ENCODE measurements at places on chromosomes 7 and 10. TPM values are rescaled to one million over a fixed set of nuclear protein-coding genes. Genes with fewer than 3 reads are reported as not detected.

Gene BLNK
- total RNA-seq: 5.9 TPM

Gene MRC1
- total RNA-seq: 4.8 TPM

Gene ANXA11
- 103 TPM for total RNA-seq

Gene ACSM6
- 4.7 TPM for total RNA-seq

Gene TCAF2
- total RNA-seq: 3.0 TPM

Gene GIMAP2
- 2.0 TPM for total RNA-seq

Gene NKX1-2
- 0.89 TPM for total RNA-seq

GRCh38 chr7:11604505-11604904 is 227.5 kb downstream of the THSD7A start:
- H3K27me3 ChIP-seq: no peaks in the 10 kb centered on the region
- H3K4me3 ChIP-seq: no peak overlapping the region
- no peak for DNase-seq
- H3K36me3 ChIP-seq: no peaks in the 10 kb centered on the region

DNA sequence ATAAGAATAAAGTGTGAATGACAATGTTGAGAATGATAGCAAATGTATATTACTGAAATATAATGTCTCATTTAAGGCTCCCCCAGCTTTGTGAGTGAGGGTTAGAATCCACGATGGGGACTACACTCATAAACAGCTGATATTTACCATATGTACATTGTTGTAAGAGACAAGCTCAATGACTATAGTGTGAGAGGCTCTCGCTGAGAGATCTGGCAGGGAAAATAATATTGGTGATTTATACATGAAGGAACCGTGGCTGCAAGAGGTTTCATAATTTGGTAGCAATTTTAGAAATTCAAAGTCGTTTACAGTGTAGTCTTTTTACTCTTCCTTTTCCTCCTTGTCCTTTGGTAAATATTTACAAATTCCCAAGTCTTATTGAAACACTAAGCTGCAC is 342.2 kb upstream of the AKR1E2 start:
- H3K4me1 ChIP-seq: no peaks in the 10 kb centered on the region
- H3K27ac ChIP-seq: no peak overlapping the region
- no peak for DNase-seq
- no peak overlapping the region for H3K4me3 ChIP-seq

- DNase-seq: no peak
- no peak overlapping the region for H3K4me3 ChIP-seq
- no peaks in the 10 kb centered on the region for H3K36me3 ChIP-seq
- H3K27me3 ChIP-seq: no peaks in the 10 kb centered on the region
- no peak overlapping the region for H3K27ac ChIP-seq
Measured at GRCh38 chr10:90998733-90999511, 78.0 kb upstream of the ANKRD1 start.

- no peaks in the 10 kb centered on the region for H3K4me1 ChIP-seq
- H3K27ac ChIP-seq: no peak overlapping the region
- DNase-seq: no peak
- no peak overlapping the region for H3K4me3 ChIP-seq
- no peaks in the 10 kb centered on the region for H3K27me3 ChIP-seq
Measured at GRCh38 chr7:150621376-150621775, 10.8 kb downstream of the GIMAP6 start.

DNA sequence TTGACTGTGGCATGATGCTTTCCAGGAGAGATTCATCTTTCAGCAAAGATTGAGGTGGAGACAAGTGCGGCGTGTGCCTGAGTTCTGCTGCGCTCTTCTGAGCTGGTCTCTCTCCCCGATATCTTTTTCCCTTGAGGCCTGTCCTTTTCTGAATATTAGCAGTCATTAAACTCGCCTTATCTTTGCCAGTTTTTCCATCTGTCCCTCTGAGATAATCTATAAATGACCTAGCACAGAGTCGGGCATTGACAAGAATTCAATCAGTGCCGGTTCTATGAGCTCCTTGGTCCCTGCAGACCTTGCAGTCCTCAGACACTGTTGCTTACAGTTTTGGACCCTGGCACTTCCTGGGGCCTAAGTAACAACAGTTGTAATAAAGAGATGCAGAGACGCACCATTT is 89.7 kb upstream of the IKZF1 start:
- peaks cover 2% of the 10 kb centered on the region for H3K4me1 ChIP-seq
- DNase-seq: no peak
- no peaks in the 10 kb centered on the region for H3K36me3 ChIP-seq
- no peaks in the 10 kb centered on the region for H3K27me3 ChIP-seq

DNA sequence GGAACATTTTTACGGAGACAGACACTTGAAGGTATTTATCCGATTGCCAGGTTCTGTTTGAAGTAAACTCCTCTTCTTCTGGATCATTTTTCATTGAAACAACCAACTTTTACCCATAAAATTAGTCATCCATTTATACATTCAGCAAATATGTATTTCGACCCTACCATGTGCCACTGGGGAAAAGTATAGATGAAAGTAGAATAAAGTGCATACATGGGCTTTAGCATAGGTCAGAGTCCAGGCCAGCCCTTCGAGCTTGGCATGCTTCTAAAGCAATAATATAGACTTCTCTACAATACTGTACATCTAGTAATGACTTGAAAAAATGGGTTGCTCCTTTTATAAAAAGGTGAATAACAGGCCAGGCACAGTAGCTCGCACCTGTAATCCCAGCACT is 10.1 kb downstream of the SLC25A16 start:
- DNase-seq: peak; percentile 8
- no peak overlapping the region for H3K27ac ChIP-seq

DNA sequence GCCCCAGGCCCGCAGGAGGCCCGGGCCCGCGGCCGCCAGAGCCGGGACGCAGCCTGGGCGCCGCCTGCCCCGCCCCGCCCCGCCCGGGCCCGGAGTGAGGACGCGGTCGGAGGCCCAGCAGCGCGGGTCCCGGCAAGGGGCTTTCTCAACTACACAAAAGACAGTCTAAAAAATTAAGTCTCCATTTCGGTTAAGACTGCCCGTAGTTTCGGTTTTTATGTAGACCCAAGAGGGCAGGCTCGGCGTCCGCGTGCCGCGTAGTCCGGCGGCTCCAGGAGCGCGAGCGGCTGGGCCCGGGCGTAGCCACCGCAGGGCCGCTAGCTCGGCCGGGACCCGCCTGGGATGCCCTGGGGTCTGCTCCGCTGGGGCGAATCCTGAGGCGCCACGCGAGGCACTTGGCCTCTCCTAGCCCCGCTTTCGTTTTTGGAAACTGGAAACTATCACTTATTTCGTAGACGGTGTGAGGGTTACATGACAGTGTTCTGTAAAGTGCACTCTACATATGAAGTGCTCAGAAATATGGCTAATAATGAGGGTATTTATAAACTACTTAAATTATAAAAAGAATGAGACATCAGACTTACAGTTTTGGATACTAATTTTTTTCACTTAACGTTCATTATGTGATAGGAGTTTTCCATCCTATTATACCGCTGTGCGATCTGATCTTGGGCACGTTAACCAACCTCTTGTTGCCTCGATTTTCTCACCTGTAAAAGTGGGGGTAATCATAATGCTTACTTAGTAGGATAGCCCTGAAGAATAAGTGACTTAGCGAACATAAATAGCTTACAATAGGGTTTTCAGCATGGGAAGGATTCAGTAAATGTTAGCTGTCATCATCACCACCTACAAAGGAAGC is 573 bp downstream of the BLVRA start:
- peak overlapping the region; percentile 82 for H3K4me3 ChIP-seq
- H3K27ac ChIP-seq: peak overlapping the region; percentile 86
- DNase-seq: peak; percentile 75
- H3K4me1 ChIP-seq: peaks cover 33% of the 10 kb centered on the region
- H3K27me3 ChIP-seq: no peaks in the 10 kb centered on the region
- no peaks in the 10 kb centered on the region for H3K36me3 ChIP-seq

DNA sequence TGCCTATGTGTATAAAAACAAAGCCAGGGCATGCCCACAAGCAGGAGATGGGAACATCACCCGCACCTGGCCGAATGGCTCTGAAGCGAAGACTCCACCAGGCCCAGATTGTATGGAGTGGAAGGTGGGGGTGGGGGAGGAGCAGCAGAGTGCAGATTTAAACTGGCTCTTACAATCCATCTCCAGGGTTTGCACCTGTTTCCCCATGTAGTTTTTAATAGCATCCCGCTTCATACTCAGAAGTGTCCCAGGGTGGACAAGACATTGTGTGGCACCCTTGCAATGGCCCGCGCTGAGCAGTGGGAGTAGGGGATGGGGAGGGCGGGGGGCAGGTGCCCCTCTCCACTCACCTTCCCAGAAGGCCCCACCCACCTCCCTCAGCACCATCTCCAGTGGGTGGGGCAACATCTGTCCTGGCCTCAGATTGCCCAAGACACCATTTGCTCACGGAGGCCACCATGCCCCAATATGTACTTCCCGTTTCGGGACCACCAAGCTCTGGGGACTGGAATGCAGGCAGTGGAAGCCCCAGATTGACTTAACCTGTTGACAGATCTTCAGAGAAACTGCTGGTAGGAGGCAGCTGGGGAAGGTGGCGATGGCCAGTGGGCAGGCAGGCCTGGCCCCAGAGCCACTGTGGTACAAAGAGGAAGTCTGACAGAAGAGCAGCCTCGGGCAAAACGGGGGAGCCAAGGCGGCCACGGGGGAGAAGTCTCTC is 23.0 kb downstream of the VSIR start:
- no peak overlapping the region for H3K4me3 ChIP-seq
- DNase-seq: no peak
- H3K27ac ChIP-seq: no peak overlapping the region
- peaks cover 65% of the 10 kb centered on the region for H3K4me1 ChIP-seq
- H3K27me3 ChIP-seq: no peaks in the 10 kb centered on the region
- H3K36me3 ChIP-seq: peaks cover 44% of the 10 kb centered on the region

GRCh38 chr7:55557666-55558188 is 14.6 kb downstream of the VOPP1 start:
- DNase-seq: no peak
- no peak overlapping the region for H3K27ac ChIP-seq

DNA sequence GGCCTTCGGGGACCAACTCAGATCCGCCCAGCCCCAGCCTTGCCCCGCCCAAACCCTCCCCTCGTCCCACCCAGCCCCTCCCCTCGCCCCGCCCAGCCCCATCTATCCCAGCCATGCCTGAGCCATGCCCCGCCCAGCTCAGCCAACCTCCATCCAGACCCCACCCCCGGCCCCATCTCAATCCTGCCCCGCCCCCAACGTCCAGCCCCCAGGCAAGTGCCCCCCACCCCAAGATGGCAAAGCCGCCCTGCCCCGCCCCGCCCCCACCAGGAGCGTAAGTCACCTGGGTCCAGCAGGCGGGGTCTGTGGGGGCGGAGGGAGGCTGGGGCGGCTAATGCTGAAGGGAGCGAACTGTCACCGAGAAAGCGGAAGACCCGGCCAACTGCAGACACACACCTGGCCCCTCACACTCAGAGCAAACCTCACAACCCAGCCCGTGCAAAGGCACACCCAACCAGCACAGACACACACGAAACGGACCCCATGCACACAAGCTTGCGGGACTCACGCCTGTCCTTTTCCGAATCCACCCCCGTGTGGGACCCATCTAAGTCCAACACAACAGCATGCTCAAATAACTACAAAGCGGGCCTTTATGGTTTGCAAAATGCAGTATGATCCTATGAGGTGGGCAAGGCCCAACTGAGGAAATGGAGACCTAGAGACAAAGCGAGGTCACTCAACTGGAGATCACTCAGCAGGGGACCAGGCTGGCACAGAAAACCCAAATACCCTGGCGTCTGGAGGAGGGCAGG is 11.5 kb upstream of the OGA start:
- H3K36me3 ChIP-seq: no peaks in the 10 kb centered on the region
- H3K4me1 ChIP-seq: peaks cover 35% of the 10 kb centered on the region
- peak overlapping the region; percentile 57 for H3K4me3 ChIP-seq
- H3K27ac ChIP-seq: peak overlapping the region; percentile 72
- H3K27me3 ChIP-seq: no peaks in the 10 kb centered on the region

- no peaks in the 10 kb centered on the region for H3K36me3 ChIP-seq
- no peaks in the 10 kb centered on the region for H3K4me1 ChIP-seq
- no peaks in the 10 kb centered on the region for H3K27me3 ChIP-seq
- H3K4me3 ChIP-seq: no peak overlapping the region
- DNase-seq: no peak
Measured at GRCh38 chr7:21656081-21656480, 113.2 kb downstream of the DNAH11 start.

DNA sequence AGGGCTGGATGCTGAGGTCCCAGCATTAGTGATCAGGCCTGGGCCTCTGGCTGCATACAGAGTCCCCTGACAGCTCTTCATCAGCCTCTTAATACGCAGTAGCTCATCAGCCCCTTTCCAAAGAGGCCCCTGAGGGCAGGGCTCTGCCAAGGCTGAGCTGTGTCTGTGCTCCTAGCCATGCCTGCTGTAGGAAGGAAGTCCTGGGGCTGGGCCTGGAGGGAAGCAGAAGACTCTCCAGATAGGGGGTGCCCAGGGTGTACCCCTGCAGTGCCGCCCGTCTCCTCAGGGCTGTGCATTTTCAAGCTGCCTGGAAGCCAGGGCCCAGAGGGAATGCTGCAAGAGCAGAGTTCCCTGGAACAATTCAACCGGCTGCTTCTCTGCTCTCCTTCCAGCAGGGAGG is 7.3 kb upstream of the RET start:
- H3K4me3 ChIP-seq: no peak overlapping the region
- no peaks in the 10 kb centered on the region for H3K4me1 ChIP-seq
- no peaks in the 10 kb centered on the region for H3K36me3 ChIP-seq

- H3K27me3 ChIP-seq: no peaks in the 10 kb centered on the region
- no peaks in the 10 kb centered on the region for H3K36me3 ChIP-seq
- no peak overlapping the region for H3K4me3 ChIP-seq
- no peak for DNase-seq
Measured at GRCh38 chr10:71985542-71986250, 21.5 kb downstream of the CHST3 start.

- H3K4me3 ChIP-seq: no peak overlapping the region
- DNase-seq: no peak
- H3K27me3 ChIP-seq: no peaks in the 10 kb centered on the region
- H3K27ac ChIP-seq: no peak overlapping the region
- no peaks in the 10 kb centered on the region for H3K4me1 ChIP-seq
Measured at GRCh38 chr7:126700807-126701604, 551.7 kb downstream of the GRM8 start.

DNA sequence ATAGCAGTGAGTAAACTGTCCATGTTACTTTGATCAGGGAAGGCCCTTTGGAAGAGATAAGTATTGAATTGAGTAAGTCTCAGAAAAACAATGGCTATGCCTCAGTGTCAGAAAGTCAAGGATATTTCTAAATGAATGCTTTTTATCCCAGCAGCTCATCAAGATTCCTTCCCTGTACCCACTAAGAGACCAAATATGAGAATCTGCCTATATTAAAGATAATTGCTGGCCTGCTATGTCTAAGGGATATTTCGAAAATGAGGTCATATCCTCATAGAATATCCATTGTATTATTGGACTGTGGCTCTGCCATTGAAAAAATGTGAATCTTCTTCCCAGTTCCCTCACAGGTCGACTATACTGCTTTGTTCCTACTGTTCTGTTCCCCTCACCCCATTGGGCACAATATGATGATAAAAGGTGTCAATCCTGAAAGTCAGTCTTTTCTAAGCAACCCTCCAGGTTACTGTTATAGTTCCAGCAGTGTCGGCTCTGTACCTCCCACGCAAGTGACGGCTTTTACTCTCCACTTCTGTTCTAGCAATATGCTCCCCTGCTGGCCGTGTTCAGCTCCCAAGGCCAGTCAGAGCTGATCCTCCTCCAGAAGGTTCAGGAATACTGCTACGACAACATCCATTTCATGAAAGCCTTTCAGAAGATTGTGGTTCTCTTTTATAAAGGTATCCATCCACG is 51.7 kb downstream of the BZW2 start:
- H3K27ac ChIP-seq: no peak overlapping the region
- no peak overlapping the region for H3K4me3 ChIP-seq
- no peak for DNase-seq
- peaks cover 68% of the 10 kb centered on the region for H3K36me3 ChIP-seq

Measured in suprapubic skin (tissue), 4 donors.